ENCODE measurements at places on chromosomes 7 and 10. TPM values are rescaled to one million over a fixed set of nuclear protein-coding genes. Genes with fewer than 3 reads are reported as not detected.
A peak's percentile ranks its signal among the peaks of the same experiment; 100 is the strongest.

- DNase-seq, result peak; percentile 58
- peak overlapping the region; percentile 87 for H3K27ac ChIP-seq
- H3K4me3 ChIP-seq, result peak overlapping the region; percentile 51
- H3K27me3 ChIP-seq, result no peaks in the 10 kb centered on the region
- H3K36me3 ChIP-seq, result peaks cover 8% of the 10 kb centered on the region
These were observed 36.6 kb downstream of the SRPK2 start for GRCh38 chr7:105352018-105352612.

Gene TAS2R4
- 0.94 TPM for total RNA-seq

DNA sequence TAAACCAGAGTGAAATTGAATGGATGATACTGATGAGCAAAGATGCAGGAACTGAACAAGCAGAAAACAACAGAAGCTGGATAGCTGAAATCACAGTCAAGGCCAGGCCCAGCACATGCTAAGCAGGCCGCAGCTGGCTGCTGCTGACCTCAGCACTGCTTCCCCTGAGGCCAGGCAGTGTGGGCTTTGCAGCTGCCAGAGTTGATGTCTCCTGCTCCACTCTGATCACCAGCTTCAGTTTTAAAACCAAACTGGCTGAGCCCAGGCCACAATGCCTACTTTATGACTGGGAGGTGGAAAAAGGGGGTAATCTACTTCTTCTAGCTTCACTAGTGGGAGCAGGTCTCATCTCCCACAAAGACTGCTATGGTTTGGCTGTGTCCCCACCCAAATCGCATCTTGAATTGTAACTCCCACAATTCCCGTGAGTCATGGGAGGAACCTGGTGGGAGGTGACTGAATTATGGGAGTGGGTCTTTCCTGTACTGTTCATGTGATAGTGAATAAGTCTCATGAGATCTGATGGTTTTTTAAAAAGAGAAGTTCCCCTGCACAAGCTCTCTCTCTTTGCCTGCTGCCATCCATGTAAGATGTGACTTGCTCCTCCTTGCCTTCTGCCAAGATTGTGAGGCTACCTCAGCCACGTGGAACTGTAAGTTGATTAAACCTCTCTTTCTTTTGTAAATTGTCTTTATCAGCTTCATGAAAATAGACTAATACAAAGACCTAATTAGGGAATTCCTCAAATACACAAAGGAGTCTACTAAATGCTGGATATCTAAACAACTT, 136.4 kb upstream of the ITGB1 start:
- H3K4me3 ChIP-seq, result no peak overlapping the region
- H3K4me1 ChIP-seq, result peaks cover 14% of the 10 kb centered on the region
- no peaks in the 10 kb centered on the region for H3K27me3 ChIP-seq
- no peak overlapping the region for H3K27ac ChIP-seq
- H3K36me3 ChIP-seq, result peaks cover 18% of the 10 kb centered on the region

DNA sequence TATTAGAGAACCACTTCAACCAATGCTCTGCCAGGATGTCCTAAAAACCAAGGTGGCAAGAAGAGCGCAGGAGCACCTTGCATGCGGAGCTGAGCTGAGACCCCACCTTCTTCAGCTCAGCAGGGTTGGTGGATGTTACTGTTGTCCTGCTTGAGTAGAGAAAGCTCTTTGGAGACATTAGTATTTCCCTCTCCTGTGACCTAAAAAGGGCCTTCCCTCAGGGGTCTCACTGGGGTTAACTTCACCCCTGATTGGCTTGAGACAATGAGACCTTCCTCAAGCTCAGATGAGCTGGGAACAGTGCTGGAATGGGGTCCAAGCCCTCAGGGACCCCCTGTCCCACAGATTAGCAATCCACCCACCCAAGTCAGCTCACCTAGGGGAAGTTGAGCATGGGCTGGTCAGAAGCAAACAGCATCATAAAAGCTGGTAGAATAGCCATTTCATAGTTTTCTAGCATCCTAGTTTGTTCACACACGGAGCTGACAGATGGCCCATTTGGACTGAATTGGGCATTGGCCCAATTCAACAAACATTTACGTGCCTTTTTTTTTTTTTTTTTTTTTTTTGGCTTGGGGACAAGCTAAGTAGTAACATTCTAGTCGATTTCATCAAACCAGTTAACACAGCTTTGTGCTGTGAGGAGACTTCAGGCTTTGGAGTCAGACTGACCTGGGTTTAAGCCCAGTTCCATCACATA, 100.6 kb upstream of the HABP2 start:
- H3K36me3 ChIP-seq, result no peaks in the 10 kb centered on the region
- no peak overlapping the region for H3K4me3 ChIP-seq
- H3K4me1 ChIP-seq, result no peaks in the 10 kb centered on the region
- DNase-seq, result no peak
- no peaks in the 10 kb centered on the region for H3K27me3 ChIP-seq
- no peak overlapping the region for H3K27ac ChIP-seq

DNA sequence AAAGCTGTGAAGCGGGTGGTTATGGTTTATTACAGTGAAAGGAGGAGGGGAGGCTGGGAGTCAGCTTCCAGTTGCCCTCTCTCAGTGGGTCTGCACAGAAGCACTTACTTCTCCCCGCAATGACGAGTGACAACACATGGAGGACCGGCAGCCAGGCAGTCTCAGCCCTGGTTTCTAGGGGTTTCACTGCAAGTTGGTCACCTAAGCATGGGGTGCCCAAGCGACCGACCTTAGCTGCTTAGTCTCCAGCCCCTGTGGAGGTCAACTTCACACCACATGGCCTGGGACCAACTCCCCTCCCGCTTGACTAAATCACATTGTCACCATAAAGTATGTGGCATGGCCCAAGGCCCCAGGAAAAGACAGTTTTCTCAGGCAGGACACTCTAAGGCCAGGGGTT, 99.9 kb upstream of the ZNF32 start:
- H3K27me3 ChIP-seq, result peaks cover 1% of the 10 kb centered on the region
- H3K36me3 ChIP-seq, result no peaks in the 10 kb centered on the region
- no peak overlapping the region for H3K27ac ChIP-seq
- H3K4me3 ChIP-seq, result no peak overlapping the region
- no peak for DNase-seq

GRCh38 chr10:49177391-49178355, 10.5 kb downstream of the TMEM273 start:
- H3K4me3 ChIP-seq, result peak overlapping the region; percentile 67
- H3K4me1 ChIP-seq, result peaks cover 79% of the 10 kb centered on the region
- DNase-seq, result peak; percentile 71
- H3K27ac ChIP-seq, result peak overlapping the region; percentile 97
- peaks cover 50% of the 10 kb centered on the region for H3K36me3 ChIP-seq
- H3K27me3 ChIP-seq, result no peaks in the 10 kb centered on the region

GRCh38 chr10:114703377-114704107, 45.5 kb upstream of the ABLIM1 start:
- no peak for DNase-seq
- peaks cover 35% of the 10 kb centered on the region for H3K27me3 ChIP-seq
- no peak overlapping the region for H3K4me3 ChIP-seq
- H3K36me3 ChIP-seq, result no peaks in the 10 kb centered on the region
